ENCODE measurements at places on chromosomes 5 and 9.

DNA sequence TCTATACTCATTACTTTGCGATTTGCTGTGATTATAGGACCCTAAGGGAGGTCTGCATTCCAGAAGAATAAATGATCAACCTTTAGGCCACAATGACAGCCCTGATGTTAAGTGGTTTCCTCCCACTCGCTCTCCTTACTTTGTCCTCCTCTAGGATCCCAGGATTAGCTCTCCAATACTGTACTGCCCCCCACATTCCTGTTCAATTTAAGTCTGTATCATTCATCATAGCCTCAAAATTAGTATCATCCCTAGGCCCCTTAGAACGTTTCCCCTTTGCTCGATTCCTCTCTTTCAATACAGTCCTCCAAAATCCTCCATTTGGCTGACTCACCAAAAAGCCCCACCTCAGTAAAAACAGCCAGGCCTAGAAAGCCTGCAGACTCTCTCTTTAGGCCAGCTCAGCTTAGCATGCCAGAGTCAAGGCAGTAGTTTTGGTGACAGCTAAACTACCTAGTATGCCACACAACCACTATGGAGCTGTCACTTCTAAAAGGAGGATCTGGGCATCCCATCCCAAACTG, 24.4 kb downstream of the RNF145 start:
- no peak for DNase-seq

- peak; percentile 31 for DNase-seq
Observed at GRCh38 chr9:34252670-34253459, 74.0 kb downstream of the UBAP1 start.

DNA sequence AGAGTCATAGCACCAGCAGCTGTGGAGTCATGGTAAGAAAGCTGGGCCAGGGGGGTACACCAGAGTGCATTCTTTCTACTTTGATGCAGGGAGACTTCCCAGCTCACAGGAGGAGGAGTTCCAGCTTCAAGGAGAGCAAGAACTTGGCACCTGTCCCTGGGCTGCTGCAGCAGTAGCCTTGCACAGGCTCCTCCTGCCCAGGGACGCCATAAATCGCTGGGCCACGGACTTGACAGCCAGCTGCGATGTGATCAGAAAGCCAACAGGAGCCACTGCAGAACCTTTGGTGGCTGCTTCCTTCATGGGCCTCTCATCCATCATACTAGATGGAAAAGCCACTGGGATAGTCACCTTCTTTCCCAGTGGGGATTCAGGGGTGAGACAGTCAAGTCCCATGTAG, 234.7 kb downstream of the NMUR2 start:
- no peak for DNase-seq

DNA sequence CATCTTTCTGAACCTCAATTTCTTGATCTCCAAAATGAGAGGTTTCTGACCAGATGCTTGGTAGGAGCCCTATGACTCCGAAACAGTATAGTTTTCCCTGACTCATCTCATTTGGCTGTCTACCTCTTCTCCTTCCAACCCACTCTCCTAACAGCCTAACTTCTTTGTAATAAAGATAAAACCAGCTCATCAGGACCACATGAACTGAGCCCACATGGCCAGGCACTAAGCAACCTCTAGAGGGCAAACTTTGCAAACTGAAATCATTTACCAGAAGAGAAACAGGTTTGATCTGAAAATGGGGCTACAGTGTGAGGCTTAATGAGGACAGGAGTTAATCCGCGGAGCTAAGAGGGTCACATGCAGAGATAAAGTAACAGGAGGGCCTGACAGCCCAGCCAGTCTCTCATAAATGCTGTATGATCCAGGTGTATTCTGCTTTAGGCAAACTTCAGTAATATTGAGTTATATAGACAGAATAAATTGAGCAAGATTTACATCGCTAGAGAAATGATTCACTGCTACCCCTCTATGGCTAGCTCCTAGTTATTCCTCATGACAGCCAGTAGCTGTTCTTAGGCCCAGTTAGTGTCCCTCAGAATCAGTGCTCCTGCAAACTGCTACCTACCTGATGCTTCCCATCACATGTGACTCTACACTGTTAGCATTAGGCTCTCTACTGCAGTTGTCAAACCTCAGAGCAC, 64.6 kb downstream of the ABCA1 start:
- DNase-seq, result peak; percentile 15

DNA sequence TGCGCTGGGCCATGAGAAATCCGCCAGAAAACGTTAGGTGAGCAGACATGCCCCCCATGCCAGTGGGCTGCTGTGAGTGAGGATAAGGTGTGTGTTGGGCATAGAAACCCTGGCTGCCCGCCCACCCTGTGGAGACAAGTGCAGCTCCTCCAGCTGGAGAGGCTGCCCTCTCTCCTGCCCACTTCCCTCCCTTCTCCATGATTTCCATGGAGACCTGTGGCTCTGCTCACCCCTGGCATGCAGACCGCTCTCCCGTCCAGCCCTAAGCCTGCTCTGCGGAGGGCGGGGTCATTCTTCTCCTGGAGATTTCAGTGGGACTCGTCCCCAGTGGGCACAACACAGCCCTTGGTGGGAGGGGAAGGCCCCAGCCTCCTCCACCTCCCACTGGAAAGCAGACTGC, 133.0 kb upstream of the FAM120A start:
- DNase-seq, result no peak

- DNase-seq, result no peak
Observed at GRCh38 chr5:34657274-34657921, 1.3 kb downstream of the RAI14 start.

DNA sequence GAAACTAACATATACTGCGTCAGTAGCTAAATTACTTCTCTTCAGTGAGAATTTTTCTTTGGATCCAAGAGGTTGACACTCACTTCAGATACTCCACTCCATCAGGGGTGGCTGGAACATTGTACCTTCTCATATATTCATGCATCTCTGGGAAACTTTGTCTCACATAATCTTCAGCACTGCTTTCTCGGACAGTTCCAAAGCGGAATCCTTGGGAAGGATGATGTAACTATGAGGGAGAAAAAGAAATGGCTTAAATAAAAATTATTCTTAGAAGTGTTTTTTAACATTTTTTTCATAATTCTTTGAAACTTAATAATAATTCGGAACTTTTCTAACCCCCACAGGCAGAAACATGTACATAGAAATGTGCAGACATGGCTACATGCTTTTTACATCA, 33.4 kb upstream of the PPP3R2 start:
- no peak for DNase-seq

- DNase-seq, result peak; percentile 42
Observed at GRCh38 chr9:21559402-21560280, 77.5 kb upstream of the IFNE start.

GRCh38 chr5:63825984-63826383, 136.3 kb downstream of the HTR1A start:
- no peak for DNase-seq

DNA sequence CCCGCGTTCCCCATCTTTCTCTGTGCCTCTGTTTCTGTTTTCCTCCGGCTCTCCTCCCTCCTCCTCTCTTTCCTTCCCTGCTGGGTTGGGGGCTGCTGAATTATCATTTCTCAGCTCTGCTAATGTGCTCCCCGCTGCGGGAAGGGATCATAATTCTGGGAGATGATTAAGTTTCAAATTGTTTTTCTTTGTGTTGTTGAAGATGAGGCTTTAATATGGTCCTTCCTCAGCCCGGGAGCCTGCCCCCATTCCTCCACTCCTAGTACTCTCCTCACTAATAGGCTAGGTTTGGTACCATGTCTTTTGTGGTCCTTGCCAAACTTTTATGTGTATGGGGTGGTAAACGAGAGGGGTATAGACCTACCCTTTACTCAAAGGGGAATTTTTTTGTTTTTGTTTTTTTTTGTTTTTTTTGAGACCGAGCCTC, 5.7 kb upstream of the PCDH1 start:
- DNase-seq, result no peak

GRCh38 chr9:134698587-134699342, 57.2 kb downstream of the COL5A1 start:
- peak; percentile 39 for DNase-seq

- DNase-seq, result no peak
Observed at GRCh38 chr5:156208271-156208670, 118.7 kb upstream of the SGCD start.

DNA sequence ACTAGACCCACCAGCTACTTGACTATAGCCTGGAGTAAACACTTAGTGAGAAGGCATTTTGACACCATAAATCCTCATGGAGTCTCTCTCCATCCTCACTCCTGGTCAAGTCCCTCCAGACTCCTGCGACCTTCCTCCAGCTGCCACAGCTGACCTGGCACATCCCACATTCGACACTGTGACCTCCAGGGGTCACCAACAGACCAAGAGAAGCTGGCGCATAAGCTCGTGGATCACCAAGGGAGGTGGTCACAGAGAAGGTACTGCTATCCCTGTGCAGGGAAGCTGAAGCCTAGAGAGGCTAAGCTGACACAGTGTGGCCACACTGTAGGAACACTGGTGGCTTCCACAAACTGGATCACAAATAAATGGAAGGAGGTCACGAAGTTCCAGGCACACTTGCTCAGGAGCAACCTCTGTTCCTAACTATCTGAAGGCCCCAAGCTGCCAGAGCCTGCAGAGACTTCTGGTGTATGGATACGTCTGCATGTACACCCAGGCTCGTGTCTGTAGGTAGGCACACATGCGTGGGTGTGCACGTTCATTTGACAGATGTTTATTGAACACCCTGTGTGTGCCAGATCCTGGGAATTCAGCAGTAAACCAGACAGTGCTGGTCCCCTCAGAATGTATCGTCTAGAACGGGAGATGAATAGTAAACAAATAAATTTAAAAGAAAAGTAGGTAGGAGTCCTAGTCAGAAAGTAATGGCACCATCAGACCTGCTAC, 104.4 kb downstream of the C5orf15 start:
- DNase-seq, result no peak

DNA sequence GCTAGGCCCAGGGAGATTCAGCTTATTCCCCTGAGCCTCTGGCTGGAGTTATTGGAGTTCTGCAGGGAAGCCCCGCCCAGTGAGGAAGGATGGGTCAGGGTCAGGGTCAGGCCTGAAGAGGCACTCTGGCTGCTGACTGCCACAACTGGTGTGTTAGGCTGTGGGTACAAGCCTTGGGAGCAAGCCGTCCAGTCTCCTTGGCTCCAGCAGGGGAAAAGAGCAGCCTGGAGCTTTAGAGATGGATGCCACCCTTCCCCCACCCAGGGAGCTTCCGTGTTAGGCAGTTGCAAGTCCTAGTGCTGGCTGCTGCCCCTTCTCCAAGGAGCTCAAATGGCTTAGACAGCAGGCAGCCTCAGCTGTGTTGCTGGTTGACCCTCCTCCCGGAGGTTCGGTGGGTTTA, 34.4 kb upstream of the TAF11L2 start:
- no peak for DNase-seq
